Fibroblast of the aortic adventitia (primary cell): ENCODE measurements at places on chromosomes 2 and 18. TPM values are rescaled to one million over a fixed set of nuclear protein-coding genes. Genes with fewer than 3 reads are reported as not detected.

Gene TSPYL6
- 0.25 TPM in 1 of 2 replicates, not detected in the other for total RNA-seq

Gene RGPD3
- 0.41 and 0.45 TPM in 2 replicates for total RNA-seq

DNA sequence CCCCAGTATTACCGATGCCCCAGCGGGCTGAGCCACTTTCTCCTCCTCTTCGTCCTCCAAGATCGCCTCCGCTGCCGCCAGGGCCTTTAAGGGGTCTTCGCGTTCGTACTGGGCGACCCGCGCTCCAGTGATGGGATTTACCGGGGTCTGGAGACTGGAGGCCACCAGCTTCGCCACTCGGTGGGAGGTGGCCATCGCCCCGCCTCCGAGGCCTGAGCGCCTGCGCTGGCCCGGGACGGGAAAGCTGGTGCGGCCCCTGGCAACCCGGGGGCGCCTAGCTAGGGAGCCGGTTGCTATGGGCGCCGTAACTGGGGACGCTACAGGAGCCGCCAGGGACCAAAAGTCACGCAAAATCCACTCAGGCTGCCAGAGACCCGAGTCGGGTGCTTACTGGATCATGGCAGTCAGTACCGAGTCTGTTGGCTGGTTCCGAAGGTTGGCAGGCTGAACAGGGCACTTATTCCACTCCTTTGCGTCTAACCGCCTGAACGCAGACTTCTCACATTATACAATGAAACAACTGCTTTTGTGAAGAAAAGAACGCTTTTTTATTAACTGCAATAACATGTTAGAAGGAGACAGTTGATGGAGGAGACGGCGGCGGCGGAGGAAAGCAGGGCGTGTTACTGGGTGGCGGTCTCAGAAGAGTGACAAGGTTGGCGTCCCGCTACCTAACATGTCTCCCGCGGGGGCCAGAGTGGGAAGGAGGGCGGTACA is at the start of gene FAM161A:
Gene FAM161A, minus strand, starts transcription at position 214 of the 717 bp plus-strand sequence. Its CDS starts 19 bp downstream, at position 195.
- DNase-seq: peak; percentile 78

GRCh38 chr18:13696961-13697360 is 29.4 kb downstream of the FAM210A start:
- DNase-seq: no peak

Gene GREB1
- total RNA-seq: under 0.01 and 1.7 TPM in 2 replicates

DNA sequence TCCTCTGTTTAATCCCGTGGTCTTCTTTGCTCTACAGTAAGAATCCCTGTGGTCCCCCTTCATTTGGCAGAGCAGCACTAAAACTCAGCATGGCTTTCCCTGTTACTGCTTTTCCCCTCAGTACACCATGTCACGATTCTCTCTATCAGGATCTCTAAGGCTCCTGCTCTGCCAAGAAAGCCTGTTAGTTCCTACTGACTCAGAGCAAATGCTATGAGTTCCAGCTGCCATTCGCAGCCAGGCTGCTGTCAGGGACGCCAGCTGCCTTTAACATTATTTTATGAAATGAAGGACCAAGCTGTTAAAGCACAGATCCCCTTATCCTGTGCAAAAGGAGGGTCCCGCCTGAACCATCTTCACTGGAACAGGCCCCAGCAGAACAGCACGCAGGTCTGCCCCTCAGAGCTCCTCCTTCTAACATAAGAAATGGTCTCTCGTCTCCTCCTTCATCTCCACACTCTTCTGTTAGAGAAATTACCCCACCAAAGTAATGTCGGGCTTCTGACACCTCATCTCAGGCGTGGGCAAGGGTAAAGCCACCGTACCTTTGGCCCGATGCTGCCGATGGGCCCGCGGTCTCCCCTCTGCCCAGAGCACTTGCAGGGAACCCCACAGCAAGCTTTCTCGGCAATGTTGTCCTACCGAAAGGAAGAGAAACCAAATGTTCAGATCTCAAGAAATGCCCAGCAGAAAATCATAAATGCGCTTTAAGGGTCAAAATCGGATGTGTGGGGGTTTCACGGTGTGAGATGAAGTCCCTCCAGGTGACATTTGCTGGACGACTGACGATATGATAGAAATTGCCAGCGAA is 52.6 kb downstream of the COL6A3 start:
- DNase-seq: peak; percentile 80

DNA sequence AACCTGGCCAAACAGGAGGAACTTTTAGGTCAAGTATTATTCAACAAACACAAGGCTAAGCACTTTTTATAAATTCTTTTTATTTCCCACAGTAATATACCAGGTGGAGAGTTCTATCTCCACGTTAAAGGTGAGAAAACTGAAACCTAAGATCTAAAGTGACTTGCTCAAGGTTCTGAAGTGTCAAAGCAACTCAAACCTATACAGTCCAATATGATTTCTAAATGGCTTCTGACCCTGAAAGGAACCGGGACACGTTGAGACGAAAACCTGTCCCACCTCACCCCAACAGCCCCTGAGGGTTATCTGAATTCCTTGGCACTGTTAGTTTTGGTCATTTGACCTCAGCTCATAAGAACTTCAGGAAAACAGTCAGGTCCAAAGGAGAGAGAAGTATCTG is 814.5 kb upstream of the LRATD1 start:
- no peak for DNase-seq

GRCh38 chr2:95313296-95314131 is 16.4 kb downstream of the KCNIP3 start:
- no peak for DNase-seq
